T-helper 22 cell (primary cell): ENCODE measurements at places on chromosomes 3 and 15.

DNA sequence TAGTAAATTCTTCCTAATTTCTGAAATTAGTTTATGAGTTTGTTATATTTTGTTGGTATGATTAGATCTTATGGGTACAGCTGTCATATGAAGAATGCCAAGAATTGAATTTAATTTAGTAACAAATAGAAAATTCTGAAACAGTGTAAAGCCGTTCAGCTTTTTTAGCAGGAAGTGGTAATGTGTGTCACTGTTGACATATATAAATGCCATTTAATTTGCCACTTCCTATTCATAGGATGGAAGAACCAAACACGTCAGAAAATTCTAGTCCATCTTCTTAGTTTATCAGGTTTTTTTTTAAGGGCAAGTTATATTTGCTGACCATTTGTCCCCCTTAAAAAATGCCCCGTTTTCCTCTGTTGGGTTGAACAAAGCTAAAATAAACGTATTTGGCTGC, 43.0 kb downstream of the RAB8B start:
- no peak for DNase-seq

DNA sequence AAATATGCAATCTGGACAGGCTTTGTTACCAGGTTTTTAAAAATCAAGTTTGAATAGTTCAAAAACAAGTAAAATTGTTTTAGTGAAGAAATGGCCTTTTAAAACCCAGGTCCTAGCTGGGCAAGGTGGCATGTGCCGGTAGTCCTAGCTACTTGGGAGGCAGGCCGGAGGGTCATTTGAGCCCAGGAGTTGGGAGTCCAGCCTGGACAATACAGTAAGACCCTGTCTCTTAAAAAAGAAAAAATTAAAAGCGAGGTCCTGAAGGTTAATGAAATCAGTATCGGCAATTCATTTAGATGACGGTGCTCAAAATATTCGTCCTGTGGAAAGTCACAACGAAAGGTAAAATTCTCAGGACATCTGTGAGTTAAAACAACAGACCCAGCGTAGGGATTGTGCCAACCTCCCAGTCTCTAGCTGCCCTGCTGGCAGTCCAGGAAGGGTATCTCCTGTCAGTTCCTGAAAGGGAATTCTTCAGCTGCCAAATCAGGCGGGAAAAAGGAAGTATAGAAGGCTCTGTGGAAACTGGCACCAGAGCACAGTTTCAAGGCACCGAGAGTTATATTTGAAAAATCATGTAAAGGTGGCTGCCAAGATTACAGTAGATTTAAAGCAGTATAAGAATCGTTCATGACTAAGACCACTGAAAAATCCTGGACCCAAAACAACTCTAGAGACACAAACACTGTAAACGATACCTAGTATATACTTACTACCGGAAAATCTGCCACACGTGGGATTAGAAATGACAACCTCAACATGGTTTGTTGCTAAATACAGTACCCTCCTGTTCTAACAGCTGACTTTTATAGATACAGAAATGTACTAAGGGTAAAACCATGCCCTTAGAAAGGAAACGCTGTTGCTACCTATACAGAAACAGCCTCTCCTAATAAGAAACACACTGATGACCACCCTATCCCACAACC, 1.2 kb upstream of the ABHD17C start:
- no peak for DNase-seq

DNA sequence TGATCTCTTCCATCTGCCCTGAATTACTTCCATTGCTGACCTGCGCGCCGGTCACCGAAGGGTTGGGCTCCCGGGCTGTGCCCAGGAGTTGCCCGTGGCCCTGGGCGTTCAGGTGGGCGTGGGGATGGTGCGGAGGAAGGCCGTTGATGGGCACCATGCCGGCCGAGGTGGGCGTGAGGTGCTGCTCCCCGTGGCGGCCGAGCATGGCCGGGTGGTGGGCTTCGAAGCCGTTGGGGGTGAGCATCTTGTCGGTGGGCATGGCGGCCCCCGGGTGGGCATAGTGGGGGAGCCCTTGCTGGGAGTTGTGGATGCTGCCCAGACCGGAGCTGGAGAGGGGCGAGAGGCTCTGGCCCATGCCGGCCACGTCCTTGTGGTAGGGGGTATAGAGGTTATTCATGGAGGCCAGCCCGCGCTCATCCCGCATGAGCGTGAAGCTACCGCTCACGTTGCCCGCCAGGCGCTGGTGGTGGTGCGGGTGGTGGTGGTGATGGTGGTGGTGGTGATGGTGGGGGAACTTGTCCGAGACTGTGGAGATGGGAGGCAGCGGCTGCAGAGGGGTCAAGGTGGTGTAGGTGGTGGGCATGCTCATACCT, 1.0 kb downstream of the ONECUT1 start:
- DNase-seq: no peak

DNA sequence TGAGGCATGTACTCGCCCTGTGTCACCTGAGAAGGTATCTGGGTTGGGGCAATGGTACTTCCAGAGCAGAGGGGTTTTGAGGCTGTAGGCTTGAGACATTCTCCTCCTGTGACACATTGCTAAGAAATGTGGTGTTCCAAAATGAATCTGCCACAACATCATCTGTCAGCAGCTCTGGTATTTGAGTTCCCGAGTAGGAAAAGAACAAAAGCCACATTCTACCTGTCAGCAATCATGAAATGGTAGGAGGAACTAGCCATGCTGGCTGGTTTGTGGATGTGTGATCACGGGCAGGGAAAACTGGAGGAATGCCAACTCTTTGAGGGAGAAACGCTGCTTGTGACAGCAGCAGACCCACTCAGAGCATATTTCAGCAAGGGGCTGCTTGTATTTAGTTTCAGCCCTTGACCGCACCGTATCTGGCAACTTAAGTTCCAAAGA, 579.4 kb upstream of the TBL1XR1 start:
- DNase-seq: no peak

DNA sequence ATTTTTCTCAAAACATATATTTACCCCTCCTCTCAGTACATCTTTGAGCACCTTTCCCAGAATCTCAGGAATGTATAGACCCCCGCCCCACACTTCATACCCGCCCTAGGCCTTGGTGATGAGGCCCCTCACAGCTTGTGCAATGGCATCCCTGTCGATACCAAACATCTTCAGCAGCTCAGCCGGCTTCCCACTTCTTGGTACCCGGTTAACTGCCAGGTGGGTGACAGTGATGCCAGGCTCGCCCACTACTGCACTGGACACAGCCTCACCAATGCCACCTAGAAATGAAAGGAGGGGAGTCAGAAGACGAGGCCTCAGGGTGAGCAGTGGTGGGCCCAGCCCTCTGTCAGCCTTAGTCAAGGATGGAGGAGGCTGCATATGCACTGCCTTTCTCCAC, 30.2 kb downstream of the TKT start:
- DNase-seq: no peak

GRCh38 chr3:7204848-7205156, 343.9 kb downstream of the GRM7 start:
- no peak for DNase-seq

- DNase-seq: no peak
Measured at GRCh38 chr3:39143051-39143885, 10.1 kb downstream of the CSRNP1 start.

DNA sequence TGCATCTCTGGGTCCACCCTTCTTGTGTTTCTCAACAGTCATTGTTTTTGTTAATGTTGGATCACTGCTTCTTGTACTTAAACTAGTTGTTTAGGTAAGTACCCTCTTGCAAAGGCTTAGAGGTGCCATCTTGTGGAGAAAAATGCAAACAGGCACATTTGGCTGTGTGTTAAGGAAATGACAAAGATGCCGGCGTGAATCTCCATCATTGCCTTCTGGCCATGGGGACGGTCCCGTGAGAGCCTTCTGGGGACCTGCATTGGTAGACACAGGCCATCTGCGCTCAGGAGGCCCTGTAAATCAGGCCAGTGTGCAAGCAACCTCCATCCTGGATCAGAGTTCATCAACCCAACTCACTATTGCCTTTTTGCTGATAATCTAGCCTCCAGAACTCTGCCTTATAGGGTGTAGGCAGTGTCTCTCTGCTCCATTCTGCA, 158.6 kb upstream of the NR2E3 start:
- DNase-seq: no peak

GRCh38 chr15:31456354-31457060, 129.9 kb downstream of the KLF13 start:
- no peak for DNase-seq

- DNase-seq: no peak
Measured at GRCh38 chr3:194761384-194761783, 75.7 kb downstream of the FAM43A start.

DNA sequence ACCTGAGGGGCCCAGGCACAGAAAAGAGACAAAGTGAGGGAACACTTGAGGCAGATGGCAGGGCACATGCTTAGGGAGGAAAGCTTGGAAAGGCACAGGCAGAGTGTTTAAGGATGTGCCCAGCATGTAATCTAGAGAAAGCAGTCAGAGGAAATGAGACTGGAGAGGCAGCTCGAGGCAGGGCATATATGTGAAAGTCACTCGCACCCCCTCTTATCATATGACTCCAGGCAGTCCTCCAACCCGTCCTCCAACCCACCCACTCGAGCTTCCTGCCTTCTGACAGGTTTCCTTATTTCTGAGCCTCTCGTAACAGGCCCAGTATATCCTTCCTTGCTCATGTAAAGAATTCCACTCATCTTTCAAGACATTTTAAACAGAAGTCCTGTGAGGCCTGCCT, 294.0 kb downstream of the SOX2 start:
- no peak for DNase-seq

DNA sequence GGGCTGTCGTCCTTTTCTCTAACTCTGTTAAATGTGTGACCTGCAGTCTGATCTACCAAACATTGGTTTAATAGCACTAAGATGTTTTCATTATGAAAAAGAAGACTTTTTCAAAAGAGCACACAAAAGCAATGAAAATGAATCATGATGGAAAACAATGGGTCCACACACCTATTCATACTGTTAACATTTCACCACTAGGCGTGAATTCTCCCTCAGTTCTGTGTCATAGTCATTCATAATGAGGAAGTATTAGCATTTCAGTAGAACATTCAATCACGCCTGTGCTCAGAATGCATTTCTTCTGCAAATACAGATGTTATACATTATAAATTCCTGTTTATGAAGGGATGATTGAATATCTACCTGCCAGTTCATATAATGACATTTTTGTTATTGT, 35.9 kb downstream of the EIF4E3 start:
- DNase-seq: no peak

GRCh38 chr3:150309557-150309956, 98.5 kb upstream of the TSC22D2 start:
- no peak for DNase-seq

GRCh38 chr3:11379238-11379823, 107.1 kb downstream of the ATG7 start:
- DNase-seq: no peak

DNA sequence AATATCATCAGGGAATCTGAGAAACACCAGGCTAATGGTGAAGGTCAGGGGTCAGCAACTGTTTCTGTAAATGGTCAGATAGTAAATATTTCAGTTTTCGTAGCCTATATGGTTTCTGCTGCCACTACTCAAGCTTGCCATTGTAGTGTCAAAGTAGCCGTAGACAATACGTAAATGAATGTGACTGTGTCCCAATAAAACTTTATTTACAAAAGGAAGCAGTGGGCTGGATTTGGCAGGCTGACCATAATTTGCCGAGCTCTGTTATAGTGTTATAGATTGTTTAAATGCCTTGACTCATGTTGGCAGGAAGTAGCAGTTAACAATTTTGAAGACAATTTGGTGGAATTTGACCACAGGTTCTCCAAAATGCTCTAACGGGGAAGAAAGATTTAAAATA, 548.2 kb downstream of the FOXP1 start:
- no peak for DNase-seq

DNA sequence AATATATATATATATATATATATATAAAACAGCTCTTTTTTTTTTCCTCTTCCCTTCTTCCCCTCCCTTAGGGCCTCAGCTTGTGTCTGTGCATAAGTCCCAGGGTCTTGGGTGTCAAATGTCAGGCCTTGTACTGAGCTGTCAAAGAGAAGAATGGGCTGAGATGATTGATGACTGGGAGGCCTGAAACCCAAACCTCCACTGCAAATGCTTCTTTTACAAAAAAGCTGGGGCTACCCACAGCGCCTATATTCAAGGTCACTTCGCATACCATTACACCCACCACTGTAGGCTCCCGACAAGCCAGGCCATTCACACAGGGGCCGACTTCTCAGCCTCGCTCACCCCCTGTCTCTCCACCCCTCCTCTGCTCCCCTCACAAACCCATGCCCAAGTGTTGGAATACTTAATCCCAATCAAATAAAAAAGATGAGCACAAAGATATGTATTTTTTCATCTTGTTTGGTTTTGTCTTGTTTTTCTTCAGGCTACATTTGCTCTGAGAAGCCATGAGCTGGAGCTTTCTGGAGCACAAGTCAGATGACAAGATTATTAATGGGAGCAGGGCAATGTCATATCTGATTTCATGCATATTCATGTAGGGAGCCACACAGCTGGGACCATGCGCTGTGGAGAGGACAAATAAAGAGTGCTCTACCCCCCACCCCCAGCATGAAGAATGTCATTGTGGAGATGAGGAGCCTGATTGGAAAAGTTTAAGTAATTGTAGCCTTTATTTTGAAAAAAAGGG, 614.4 kb upstream of the NR2F2 start:
- DNase-seq: no peak

DNA sequence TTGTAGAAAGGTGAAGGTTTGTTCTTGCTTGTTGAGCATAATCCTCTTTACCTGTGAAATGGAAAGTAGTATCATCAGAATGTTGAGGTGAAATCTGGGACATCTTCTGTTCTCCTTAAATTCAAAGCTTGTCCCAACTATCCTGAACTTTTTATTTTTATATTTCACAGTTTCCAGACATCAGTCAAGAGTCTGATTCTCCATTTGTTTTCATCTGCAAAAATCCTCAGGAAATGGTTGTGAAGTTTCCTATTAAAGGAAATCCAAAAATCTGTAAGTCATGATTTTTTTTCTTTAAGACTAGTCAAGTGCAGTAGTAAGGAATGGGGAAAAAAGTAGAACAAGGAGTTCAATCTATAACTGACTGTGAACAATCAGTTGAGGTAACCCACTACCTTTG, 15.5 kb upstream of the ZNF609 start:
- DNase-seq: no peak

DNA sequence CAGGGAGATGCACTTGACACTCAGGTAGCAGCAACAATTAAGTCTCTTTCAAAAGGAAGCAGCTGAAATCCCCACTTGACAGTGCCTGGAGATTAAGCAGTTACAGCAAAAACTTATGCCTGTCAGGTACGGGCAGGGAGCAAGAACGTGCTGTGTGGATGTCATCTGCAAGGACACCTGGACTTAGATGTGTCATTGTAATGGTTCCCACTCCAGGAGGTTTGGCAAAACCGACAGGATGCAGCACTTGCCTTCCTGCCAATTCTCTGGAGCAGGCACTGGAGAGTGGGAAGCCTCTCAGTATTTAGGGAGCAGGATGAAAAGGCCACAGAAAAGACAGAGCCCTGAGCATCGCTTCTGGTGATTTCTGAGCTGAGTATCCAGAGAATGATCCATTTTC, 292.4 kb downstream of the PDCD6IP start:
- no peak for DNase-seq

GRCh38 chr15:69809421-69809820, 288.3 kb downstream of the TLE3 start:
- no peak for DNase-seq

GRCh38 chr15:41169781-41170180, 53.7 kb upstream of the INO80 start:
- DNase-seq: no peak

- DNase-seq: no peak
Measured at GRCh38 chr15:50051811-50052419, 67.1 kb downstream of the ATP8B4 start.

GRCh38 chr3:52023860-52024764, 28.4 kb upstream of the RPL29 start:
- no peak for DNase-seq

GRCh38 chr3:133591271-133591742, 17.8 kb downstream of the CDV3 start:
- no peak for DNase-seq
